ENCODE measurements at places on chromosomes 1 and 21.

GRCh38 chr1:166069390-166069789 is 97.4 kb downstream of the FAM78B start:
- no peak for DNase-seq

DNA sequence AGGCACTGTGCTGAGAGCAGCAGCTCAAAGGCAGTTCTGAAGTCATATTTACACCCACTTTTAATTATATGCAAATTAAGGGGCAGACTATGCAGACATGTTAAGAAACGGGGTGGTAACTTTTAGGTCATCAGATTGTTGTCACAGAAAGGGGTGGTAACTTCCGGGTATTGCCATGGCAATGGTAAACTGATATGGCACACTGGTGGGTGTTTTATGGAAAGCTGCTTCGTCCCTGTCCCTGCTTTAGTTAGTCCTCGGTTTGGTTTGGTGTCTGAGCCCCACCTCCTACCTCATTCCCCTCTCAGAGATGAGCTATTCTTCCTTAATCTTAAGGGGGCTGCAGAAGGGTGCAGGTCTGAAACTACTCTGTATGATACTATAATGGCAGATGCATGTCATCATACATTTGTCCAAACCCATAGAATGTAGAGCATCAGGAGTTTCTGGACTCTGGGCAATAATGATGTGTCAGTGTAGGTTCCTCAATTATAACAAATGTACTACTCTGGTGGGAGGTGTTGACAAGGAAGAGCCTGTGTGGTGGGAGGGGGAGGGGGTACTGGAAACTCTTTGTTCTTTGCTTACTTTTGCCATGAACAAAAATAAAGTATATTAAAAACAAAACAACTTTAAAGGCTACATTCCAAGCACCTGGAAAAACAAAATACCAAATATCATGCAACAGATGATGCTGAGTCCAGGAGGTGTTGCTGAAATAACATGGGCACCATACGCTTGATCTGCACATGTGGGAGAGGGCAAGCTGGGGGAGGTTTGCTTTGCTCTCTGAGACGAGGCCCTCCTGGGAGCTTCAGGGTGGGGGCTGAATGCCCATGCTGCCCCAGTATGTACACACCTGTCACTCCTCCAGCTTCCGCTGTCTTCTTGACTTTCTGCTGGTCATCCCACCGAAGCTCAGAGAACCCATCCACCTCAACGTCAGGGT is 6.3 kb downstream of the PARP1 start:
- DNase-seq = no peak

DNA sequence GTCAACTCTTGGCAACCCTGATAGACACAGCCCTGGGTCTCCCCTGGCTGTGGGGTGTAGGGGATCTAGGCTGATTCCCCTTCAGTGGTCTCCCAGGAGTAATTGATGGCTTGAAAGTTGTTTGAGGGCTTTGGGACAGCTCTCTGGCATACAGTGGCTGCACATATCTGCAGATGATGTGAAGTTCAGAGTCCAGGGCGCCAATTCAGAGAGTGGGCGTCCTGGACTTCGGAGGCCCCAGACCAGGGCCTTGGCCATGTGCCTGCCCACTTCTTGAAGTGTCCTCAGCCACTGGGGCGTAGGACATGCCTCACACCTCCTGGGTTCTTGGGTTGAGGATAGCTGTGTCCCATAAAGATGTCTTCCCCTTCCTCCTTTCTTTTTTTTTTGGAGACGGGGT is 2.6 kb downstream of the INAVA start:
- no peak for DNase-seq

DNA sequence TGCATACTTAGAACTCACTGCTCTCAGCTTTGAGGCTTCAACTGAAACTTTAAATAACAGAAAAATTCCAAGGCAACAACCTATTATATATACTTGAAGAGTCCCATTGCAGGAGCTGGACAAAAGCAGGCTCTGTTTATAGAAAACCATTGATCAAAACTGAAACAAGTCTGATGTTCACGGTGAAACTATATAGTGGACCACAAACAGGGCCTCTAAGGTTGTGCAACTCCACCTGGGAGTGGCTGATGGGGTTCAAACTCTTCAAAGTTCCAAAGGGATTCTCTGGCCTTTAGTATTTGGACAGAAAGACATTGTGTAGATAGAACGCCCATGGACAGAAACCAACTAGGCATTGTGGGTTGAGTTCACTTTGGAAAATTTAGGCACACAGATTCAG is 140.3 kb downstream of the ZC3H11B start:
- DNase-seq = no peak

- DNase-seq = no peak
These were observed 9.2 kb upstream of the KCNQ4 start for GRCh38 chr1:40774266-40774998.

- no peak for DNase-seq
These were observed 16.9 kb downstream of the CCSAP start for GRCh38 chr1:229325853-229326487.

DNA sequence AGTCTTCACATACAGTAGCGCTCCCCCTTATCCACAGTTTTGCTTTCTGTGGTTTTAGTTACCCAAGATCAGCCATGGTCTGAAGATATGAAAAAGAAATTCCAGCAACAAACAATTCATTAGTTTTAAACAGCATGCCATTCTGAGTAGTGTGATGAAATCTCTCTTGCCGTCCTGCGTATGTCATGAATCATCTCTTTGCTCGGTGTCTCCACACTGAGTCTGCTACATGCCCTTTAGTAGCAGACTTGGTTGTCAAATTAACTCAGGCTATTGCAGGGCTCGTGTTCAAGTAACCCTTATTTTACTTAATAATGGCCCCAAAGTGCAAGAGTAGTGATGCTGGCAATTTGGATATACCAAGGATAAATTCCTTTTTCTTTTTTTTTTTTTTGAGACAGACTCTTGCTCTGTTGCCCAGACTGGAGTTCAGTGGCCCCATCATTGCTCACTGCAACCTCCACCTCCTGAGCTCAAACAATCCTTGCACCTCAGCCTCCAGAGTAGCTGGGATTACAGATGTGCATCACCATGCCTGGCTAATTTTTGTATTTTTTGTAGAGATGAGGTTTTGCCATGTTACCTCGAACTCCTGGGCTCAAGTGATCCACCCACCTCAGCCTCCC is 22.6 kb downstream of the PHACTR4 start:
- DNase-seq = no peak

GRCh38 chr1:236809148-236809547 is 14.1 kb downstream of the MTR start:
- DNase-seq = no peak

- peak; percentile 86 for DNase-seq
These were observed 9.3 kb downstream of the MASP2 start for GRCh38 chr1:11037740-11038182.

GRCh38 chr1:246476771-246477170 is 30.3 kb downstream of the SMYD3 start:
- DNase-seq = no peak
